ENCODE measurements at places on chromosomes 1 and 21.

GRCh38 chr1:72693376-72693775, 411.0 kb upstream of the NEGR1 start:
- no peak for DNase-seq

DNA sequence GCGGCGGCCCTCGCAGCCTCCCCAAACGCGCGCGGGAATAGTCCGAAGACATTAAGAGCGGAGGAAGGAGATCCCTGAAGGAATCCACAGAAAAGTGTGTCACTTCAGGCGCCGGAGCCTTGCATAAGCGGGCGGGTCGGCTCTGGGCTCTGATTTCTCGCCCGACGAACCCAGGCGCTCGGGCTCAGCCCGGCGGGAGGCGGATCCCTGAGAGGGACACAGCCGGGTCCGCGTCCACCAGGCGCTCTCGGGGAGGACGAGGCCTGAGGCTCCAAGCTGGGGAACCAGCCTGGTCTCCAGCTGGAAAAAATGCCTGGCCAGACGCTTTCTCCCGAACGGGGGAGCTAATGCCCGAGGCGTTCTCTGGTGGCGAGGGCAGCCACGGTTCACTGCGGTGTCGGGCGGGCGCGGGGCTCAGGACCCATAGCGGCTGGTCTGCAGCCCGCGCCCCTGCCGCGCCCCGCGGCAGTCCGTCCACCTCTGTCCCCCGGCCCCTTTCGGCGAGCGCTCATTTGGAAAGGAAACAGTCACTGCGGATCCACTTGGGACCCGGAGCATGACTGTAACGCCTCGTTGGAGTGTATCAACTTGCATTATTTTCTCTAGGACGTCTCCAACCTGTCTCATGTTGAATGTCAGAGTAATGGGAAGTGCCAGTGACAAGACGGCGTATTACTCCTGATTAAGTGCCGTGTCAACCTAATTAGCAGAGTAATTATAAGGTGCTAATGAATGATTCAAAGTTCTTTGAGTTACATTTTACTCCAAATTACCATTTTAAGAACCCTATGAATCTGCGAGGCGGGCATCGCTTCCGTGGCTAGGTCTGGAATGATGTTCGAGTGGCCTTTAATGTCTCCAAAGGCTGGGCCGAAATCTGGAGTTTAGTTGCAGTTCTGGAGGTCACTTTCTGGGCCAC, 1.6 kb upstream of the BARHL2 start:
- no peak for DNase-seq

DNA sequence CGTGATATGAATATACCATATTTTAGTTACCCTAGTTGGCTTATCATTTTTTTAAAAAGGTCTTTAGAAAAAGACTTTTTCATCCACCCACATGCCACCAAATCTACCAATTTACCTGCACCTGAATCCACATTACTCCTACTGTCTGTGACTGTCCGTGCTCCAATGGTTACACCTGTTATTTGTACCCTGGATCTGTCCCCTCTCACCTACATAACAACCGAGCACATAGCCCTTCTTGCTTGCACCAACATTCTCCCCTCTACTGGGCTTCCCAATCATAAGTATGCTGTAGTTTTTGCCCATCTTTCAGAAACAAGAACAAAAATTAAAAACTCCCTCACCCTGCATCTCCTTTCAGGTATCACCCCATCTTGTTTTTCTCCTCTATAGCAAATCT, 17.6 kb downstream of the SOD1 start:
- DNase-seq: no peak

- DNase-seq: no peak
Observed at GRCh38 chr1:204863730-204864129, 6.9 kb upstream of the NFASC start.

- no peak for DNase-seq
Observed at GRCh38 chr1:117735045-117735992, 129.5 kb downstream of the TENT5C start.

DNA sequence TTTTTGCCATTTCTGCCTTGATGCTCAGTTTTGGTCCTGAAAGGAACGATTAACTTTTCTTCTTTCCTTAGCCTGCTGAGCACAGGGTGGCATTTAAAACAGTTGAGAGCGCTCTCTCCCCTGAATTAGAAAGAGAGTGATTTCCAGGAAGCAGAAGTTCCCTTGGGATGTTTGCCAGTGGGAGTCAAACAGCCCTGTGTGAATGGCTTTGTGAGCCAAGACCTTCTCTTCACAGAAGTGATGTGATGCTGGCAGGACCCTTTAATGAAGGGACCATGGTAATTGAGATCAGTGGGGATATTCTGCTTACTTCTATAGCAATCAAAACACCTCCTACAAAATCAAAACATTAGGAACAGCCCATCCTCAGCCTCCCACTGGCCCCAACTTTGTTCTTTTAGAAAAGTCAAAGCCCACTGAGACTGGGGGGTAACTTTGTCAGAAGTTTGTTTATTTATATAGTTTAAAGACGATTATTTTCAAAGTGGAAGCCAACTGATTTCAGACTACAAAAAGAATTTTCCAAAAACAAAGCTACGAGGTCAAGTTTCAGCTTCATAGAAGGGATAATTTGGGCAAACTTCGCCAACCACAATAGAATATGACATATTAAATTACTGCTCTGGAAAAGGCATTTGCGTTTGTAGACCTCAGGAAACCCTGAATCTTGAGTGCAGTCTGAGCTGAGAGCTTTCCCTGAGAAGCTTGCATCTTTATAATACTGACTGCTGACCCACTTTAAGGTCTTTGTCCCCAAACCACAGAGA, 122.7 kb downstream of the GABPA start:
- DNase-seq: no peak

DNA sequence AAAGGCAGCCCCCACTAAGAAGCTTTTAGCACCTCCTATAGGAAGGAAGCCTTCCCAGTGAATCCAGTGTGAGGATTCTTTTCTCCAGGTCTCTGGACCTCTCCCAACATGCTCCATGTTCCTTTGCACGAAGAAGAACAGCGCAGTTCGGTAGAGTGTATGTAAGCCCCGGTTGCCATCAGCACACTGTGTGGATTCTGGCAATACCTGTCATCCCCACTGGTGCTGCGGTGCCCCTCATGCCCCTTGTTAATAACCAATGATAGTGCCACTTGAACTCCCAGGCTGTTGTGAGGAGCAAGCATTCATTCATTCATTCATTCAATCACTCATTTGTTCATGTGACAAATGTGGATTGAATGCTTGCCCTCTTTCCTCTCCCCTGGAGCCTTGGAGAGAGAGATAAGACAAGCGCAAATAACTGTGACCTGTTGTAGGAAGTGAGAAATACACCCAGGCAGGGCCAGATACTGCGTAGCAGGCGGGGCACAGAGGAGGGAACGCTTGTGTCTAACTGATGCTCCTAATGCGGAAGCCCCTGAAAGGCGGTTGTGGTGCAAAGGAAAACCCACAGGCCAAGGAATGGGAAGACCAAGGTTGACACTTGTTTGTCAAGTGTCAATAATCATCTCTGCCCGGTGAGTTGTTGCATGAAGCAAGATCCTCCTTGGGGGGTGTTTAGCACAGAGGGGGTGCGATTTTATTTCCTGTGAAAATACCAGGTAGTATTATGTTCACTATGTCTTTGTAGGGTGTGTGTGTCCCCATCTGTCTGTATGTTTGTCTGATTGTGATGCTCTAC, 9.8 kb downstream of the LGR6 start:
- no peak for DNase-seq

- DNase-seq: no peak
Observed at GRCh38 chr1:168112673-168113305, 23.9 kb downstream of the GPR161 start.

- no peak for DNase-seq
Observed at GRCh38 chr1:205493241-205494085, 11.0 kb upstream of the CDK18 start.

DNA sequence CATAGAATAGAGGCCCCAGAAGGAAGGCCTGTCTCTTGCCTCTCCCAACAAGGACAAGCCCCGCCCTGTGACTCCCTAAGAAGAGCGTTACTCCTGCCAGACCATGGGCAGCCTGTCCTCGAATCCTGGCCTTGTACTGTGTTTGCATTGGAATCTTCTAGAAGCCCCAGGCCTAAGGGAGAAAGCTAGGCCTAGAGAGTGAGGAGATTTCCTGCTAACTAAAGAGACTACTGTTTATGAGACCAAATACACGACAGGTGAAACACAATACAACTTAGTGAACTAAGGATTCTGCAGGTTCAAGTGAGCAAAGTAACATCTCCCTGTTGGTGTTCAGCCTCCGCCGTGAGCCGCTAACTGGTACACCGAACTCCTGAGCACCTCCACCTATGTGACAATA, 62.7 kb downstream of the SYF2 start:
- no peak for DNase-seq

GRCh38 chr1:21337928-21338572, 47.8 kb upstream of the ECE1 start:
- DNase-seq: no peak

GRCh38 chr1:217040711-217041455, 317.7 kb upstream of the ESRRG start:
- no peak for DNase-seq

DNA sequence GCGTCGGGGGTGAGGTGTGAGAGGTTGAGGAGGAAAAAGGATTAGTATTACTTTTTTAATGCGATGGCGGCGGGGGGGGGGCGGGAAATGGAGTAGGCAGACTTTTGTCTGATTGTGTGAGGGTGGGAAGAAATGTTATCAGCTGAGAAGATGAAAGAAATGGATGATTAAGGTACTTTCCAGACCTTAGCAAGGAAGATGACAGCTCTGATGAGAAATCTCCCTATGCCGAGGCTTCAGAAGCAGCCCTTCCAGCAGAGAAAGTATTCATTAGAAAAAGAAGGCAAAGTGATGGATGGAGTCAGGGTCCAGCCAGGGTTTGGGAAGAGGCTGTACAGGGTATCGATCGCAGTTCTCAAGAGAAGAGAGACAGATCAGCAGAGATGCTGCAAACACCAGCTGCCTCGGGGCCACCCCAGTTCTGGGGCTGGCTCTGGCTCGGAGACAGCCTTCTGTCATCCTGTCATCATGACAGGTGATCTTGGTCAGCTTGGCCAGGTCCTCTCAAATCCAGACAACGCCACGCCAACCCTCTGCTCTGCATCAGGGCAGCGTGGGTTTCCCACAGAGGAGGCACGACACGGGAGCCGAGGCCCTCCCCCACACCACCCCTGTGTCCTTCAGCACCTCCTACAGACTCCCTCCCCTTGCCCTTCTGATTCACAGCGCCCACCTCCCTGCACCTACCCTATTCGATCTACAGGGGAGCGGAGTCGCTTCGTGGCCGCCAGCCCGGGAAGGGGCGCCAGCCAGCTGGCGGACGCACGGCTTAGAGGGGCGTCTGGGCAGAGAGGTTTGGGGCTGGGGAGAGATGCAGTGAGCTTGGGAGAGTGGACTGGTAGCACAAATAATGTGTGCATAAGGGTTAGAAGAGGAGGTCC, 674 bp upstream of the ATXN7L2 start:
- no peak for DNase-seq

GRCh38 chr1:110040548-110040947, 6.1 kb downstream of the STRIP1 start:
- no peak for DNase-seq

DNA sequence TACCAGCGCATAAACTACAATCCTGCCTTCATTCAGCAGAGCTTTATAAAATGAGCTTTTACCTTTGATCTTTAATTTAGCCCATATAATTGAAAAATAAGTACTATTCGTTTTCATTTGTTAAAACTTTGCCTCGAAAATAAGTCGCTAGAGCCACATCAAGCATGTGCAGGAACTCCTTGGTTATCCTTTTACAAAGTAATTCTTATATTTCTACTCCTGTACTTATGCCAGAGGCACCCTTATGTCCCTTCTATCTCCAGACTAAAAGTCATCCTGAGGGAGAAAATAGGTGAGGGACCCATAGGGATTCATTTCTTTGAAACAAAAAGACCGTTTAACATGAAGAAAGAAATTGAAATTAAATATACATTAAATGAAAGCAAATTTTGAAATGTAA, 278.2 kb upstream of the C1orf105 start:
- no peak for DNase-seq

DNA sequence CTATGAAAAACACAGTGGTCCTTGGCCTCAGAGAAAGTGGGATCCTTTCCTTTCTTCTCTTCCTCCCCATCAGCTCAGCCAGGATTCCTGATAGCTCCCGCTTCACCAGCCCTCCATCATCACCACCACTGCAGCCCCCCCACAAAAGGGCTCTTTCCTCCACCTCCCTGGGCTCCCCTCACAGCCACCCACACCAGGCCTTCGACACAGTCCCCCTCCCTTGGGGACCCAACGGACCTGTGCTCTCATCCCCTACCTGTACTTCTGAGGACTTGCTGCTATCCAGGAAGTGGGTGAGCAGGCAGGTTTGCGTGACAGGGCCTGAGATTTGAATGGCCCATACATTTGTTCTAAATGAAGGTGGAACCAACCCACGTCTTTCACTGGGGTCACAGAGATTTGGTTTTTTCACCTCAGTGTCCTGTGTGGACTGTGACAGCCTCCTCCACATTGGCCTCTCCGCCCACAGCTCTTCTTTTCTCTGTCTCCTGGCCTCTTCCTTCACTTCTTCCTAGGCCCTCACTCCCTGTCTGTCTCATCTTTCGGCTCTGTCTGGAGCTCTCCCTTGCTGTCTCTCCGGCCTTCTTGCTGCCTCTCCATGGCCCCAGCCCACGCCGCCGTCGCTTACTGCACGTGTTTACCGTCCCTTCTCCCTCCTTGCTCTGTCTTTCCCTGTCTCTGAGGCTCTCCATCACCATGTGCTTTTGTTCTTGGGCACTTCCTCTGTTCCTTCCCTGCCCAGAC, 238.6 kb downstream of the FOXD2 start:
- no peak for DNase-seq

GRCh38 chr1:77068013-77068412, 151.2 kb downstream of the PIGK start:
- DNase-seq: no peak

- DNase-seq: no peak
Observed at GRCh38 chr1:155011437-155012025, 8.9 kb downstream of the ZBTB7B start.

DNA sequence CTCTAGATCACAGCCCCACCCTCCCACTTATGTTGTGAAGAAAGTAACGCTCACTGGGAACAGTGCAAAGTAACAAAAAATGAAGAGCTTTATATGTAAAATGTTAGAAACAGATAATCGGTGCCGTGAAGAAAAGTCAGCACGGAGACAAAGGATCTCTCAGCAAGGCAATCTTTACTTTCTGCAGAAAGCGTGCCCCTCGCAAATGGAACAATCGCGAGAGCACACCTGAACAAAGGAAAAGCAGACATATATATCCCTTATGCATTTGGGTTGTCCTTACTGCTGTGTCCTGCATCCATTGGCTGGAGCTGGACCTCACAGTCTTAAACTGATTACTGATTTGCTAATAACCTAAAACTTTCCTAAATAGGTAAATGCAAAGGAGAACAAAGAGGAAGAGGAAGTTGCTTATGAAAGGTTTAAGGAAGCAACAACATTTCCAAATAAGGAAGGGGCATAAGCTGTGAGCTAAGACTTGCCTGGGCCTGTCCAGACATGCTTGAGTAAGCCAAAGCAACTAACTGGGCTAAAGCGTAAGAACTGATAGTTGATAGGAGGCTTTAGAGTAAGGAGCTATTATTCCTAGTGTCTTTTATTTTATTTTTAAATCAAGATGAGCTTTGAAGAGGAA, 89.7 kb downstream of the GTF2B start:
- DNase-seq: no peak

DNA sequence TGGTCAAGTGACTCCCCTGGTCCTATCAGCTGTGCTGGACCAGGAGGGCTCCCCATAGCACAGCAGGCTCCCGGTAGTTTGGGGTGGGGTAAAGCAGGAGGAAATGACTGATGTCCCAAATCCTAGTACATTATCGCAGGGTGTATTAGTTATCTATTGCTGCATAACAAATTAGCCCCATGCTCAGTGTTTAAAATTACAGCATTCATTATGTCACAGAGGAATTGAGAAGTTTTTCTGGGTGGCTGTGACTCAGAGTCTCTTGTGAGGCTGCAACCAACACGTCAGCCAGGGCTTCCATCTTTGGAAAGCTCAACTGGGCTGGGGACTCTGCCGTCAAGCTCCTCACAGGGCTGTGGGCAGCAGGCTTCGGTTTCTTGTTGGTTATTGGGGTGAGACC, 34.3 kb upstream of the LAPTM5 start:
- no peak for DNase-seq
